ENCODE measurements at places on chromosomes 4 and X. TPM values are rescaled to one million over a fixed set of nuclear protein-coding genes. Genes with fewer than 3 reads are reported as not detected.

DNA sequence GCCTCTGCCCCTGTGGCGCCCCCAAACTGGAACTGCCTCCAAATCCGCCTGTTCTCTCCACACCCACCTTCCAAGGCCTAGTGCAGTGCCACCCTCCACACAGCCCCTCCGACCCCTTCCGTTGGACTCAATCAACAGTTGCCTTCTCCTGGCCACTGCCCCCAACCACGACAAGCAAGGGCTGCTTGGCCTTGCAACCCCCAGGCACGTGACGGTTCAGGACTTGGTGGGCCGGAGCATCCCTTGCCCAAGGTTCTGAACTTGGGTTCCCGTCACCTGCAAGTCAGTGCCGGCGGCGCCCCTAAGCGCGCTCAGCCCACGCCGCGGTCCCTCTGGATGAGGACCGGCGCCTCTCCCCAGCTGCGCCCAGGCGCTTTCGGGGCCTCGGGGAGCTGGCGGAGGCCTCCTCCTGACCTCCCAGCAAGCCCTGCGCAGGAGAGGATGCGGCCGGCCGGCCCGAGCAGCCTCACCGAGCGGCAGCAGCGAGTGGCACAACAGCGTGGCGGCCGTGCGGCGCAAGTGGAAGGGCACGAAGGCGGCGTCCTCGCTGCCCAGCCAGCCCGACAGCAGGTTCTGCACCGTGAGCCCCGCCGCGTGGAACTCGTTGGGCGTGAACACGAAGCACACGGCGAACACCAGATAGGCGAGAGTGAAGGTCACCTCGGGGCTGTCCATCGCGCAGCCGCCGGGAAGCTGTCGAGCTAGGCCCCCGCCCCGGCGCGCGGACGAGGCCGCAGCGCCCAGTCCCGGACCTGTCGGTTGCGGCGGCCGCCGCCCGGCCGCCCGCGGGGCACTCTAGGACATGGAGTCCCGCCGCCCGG lies 750 bp downstream of the TMEM129 start:
- peaks cover 28% of the 10 kb centered on the region for H3K4me1 ChIP-seq
- peaks cover 33% of the 10 kb centered on the region for H3K36me3 ChIP-seq
- H3K27ac ChIP-seq: peak overlapping the region; percentile 76
- DNase-seq: peak; percentile 63
- H3K27me3 ChIP-seq: no peaks in the 10 kb centered on the region

The NAP1L5 gene
- 6.0 TPM for total RNA-seq

GRCh38 chrX:56759736-56760409 lies 30.8 kb downstream of the NBDY start:
- H3K4me3 ChIP-seq: no peak overlapping the region
- no peaks in the 10 kb centered on the region for H3K36me3 ChIP-seq
- H3K27me3 ChIP-seq: peaks cover 35% of the 10 kb centered on the region
- no peak overlapping the region for H3K27ac ChIP-seq
- no peak for DNase-seq

The NKX1-1 gene
- total RNA-seq: not detected

DNA sequence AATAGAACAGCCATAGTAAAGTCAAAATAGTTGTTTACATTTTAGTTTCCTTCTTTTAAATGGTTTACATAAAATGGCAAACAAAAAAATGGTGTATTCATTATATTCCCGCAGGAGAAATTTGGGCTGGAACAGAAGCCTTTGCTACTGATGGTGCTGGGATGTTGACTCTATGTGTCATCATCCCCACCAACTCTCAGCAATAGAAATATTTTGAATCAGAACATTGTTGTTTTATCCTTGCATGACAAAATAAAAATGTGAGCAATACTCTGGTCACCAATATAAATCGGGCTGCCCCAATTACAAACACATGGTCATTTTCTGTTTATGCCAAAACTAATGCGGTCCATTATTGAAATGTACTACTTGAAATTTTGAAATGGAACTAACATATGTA lies 1131.6 kb upstream of the PCDH7 start:
- DNase-seq: peak; percentile 42
- H3K27ac ChIP-seq: no peak overlapping the region
- H3K27me3 ChIP-seq: no peaks in the 10 kb centered on the region
- H3K4me1 ChIP-seq: no peaks in the 10 kb centered on the region
- no peak overlapping the region for H3K4me3 ChIP-seq

The GPRASP3 gene
- total RNA-seq: 5.2 TPM

The MAGEC1 gene
- not detected for total RNA-seq

DNA sequence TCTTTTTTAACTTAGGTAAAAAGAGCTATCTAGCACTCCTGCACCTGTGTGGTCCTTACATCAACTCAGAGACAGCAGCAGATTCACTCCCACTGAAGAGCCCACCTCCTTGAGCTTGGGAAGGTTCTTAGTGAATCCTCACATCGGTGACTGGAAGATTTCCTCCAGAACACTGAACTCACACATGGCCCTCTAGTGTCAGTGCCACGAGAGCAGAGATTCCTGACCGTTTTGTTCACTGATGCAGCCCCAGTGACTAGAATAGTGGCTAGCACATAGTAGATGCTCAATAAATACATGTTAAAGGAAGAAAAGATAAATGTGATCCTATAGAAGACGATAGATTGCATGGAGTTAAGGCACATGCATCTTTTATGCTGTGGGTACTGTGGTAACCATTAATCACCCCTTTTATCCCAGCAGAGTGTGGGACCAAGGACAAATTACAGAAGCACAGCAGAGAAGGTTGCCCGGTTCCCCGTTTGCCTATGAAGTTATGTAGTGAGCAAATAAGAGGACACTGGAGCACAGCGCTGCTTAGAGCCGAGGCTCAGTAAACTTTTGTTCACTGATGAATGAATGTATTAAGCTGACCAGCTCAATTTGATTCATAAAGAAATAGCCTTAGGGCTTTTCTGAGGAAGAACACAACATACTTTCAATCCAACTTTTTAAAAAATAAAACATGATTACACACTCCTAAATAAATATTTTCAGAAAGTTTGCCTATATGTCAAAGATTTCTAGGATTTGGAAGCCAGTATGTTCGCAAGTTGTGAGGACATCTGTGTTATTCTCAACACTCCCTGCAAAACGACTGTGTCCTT lies 8.7 kb downstream of the GASK1B start:
- H3K4me1 ChIP-seq: no peaks in the 10 kb centered on the region
- DNase-seq: no peak
- no peaks in the 10 kb centered on the region for H3K27me3 ChIP-seq
- no peaks in the 10 kb centered on the region for H3K36me3 ChIP-seq
- H3K27ac ChIP-seq: peak overlapping the region; percentile 37
- no peak overlapping the region for H3K4me3 ChIP-seq

The FAT4 gene
- 45.4 TPM for total RNA-seq

The SMIM10L2A gene
- 1.6 TPM for total RNA-seq

DNA sequence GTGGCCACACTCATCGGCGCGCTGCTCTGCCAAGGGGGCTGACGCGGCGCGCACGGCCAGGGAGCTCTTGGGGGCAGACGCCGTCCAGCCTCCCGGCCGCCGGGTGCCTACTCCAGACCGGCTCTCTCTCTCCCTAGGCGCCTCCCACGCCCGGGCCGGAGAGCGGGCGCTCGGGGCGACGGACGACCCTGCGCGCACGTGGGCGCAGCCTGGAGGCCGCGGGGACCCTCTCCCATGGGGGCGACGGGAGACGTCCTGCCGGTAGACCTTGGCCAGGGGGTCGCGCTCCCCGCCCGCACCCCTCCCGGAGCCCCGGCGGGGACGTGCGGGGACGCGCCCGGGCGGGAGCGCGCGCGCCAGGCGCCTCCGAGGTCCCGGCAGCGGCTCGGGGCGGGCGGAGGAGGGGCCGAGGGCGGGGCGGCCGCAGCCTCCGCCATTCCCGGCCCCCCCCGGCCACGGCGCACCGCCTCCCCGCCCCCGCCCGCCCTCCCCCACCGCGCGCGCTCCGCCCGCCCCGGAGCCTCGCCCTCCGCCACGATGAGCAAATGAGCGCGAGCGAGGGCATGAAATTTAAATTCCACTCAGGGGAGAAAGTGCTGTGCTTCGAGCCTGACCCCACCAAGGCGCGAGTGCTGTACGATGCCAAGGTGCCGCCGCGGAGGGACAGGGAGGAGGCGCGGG lies at the start of gene MSL3:
TSS of gene MSL3 (plus strand) at position 519 of the 681 bp plus-strand sequence. CDS start at position 546, 27 bp downstream.
- H3K27me3 ChIP-seq: peaks cover 30% of the 10 kb centered on the region
- DNase-seq: peak; percentile 74

DNA sequence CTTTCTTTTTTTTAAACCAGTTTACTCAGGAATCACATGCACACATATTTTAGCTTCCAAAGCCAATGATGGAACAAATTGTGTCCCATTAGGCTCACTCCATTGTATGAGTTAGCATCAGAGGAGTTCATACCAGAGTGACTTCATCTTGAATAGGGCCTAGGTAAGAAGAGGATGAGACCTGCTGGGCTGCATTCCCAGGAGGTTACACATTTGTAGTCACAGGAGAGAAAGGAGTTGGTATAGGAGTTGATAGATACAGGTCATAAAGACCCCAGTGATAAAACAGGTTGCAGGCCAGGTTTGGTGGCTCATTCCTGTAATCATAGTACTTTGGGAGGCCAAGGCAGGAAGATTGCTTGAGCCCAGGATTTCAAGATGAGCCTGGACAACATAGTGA lies 9.3 kb downstream of the PDGFRA start:
- no peaks in the 10 kb centered on the region for H3K36me3 ChIP-seq
- peaks cover 11% of the 10 kb centered on the region for H3K27me3 ChIP-seq
- H3K4me1 ChIP-seq: peaks cover 14% of the 10 kb centered on the region
- H3K4me3 ChIP-seq: no peak overlapping the region
- no peak for DNase-seq

The CLIC2 gene
- 3.8 TPM for total RNA-seq

- no peaks in the 10 kb centered on the region for H3K36me3 ChIP-seq
- no peak overlapping the region for H3K4me3 ChIP-seq
- no peaks in the 10 kb centered on the region for H3K27me3 ChIP-seq
- no peak for DNase-seq
- no peak overlapping the region for H3K27ac ChIP-seq
- no peaks in the 10 kb centered on the region for H3K4me1 ChIP-seq
These were observed 66.0 kb downstream of the MAGEC1 start for GRCh38 chrX:141969706-141970105.

DNA sequence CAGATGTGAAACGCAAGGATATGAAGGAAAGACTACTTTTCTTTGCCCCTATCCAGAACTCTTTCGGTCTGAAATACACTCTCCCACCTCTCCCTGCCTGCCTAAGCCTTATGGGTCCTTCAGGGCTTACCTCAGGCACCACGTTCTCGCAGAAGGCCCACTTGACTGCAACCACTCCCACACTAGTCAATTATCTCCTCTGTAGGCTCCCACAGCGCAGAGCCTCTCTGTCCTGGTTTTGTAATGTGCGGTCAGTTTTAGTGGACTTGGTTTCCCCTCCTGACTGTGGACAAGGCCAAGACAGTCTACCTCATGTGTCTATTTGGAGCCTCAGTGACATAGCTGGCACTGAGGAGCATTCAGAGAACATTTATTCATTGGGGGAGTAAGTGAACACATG lies 11.1 kb downstream of the CNGA2 start:
- H3K4me3 ChIP-seq: no peak overlapping the region
- H3K36me3 ChIP-seq: no peaks in the 10 kb centered on the region
- no peak for DNase-seq

- no peaks in the 10 kb centered on the region for H3K36me3 ChIP-seq
- H3K4me1 ChIP-seq: peaks cover 12% of the 10 kb centered on the region
- H3K4me3 ChIP-seq: peak within 1 kb of the TSS; percentile 49
- no peak within 1 kb of the TSS for H3K27ac ChIP-seq
- peak; percentile 53 for DNase-seq
These were observed at the start of gene SPOCK3 for GRCh38 chr4:167234316-167234881. SPOCK3 (minus strand) TSS chr4:167234494.

The VSIG1 gene
- total RNA-seq: 0.09 TPM

DNA sequence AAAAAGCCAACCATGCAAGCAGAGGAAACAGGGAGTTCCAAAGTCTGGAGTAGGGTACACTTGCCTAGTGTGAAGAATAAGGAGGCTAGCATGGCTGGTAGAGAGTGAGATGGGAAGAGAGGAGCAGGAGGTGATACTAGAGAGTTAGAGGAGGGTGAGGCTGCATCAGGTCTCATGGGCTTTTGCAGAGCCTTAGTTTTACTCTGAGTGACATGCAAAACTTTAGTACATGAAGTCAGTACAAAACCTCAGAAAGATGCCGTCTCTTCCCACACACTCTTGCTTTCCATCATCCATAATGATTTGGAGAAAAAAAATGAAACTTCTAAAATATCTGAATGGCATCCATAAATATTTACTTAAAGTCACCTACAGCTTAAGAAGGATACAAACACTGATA lies 5.0 kb downstream of the OPRPN start:
- no peak overlapping the region for H3K4me3 ChIP-seq
- H3K27ac ChIP-seq: no peak overlapping the region
- no peaks in the 10 kb centered on the region for H3K27me3 ChIP-seq
- no peak for DNase-seq
- H3K36me3 ChIP-seq: no peaks in the 10 kb centered on the region

GRCh38 chr4:4794421-4794820 lies 65.0 kb upstream of the MSX1 start:
- no peaks in the 10 kb centered on the region for H3K36me3 ChIP-seq
- peaks cover 3% of the 10 kb centered on the region for H3K27me3 ChIP-seq
- DNase-seq: no peak
- H3K4me1 ChIP-seq: no peaks in the 10 kb centered on the region
- no peak overlapping the region for H3K4me3 ChIP-seq

DNA sequence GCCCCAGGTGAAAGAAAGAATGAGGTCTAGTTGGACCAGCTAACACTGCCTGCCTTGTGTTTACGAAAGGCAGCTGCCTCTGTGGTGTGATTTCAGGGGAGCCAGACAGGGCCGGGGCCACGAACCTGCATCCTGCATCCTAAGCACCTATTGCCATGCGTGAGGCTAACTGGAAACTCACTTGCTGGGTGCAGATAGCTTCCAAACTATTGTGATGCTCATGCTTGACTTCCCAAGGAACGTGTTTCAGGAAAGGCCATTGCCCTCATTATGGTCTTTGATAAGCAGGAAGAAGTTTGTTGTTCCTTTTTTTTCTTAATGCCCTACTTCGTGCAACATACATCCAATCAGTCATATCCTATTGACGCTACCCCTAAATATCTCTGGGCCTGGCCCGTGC lies 2.3 kb upstream of the IRF2 start:
- peak overlapping the region; percentile 3 for H3K27ac ChIP-seq
- H3K4me3 ChIP-seq: no peak overlapping the region
- no peaks in the 10 kb centered on the region for H3K27me3 ChIP-seq
- peaks cover 20% of the 10 kb centered on the region for H3K4me1 ChIP-seq
- no peaks in the 10 kb centered on the region for H3K36me3 ChIP-seq
- no peak for DNase-seq
